Osteoblast (primary cell): ENCODE measurements at places on chromosomes 5 and 9. TPM values are rescaled to one million over a fixed set of nuclear protein-coding genes. Genes with fewer than 3 reads are reported as not detected.
A peak's percentile ranks its signal among the peaks of the same experiment; 100 is the strongest.

- DNase-seq = no peak
- H3K36me3 ChIP-seq = no peaks in the 10 kb centered on the region
Measured at GRCh38 chr9:68780380-68780712, 75.3 kb downstream of the PIP5K1B start.

GRCh38 chr5:67262206-67262605 is 65.6 kb upstream of the CD180 start:
- no peak overlapping the region for H3K27ac ChIP-seq
- H3K36me3 ChIP-seq = no peaks in the 10 kb centered on the region
- no peak for DNase-seq
- H3K4me1 ChIP-seq = peaks cover 2% of the 10 kb centered on the region
- no peaks in the 10 kb centered on the region for H3K27me3 ChIP-seq
- no peak overlapping the region for H3K4me3 ChIP-seq

Gene SVEP1
- total RNA-seq = 37.6 and 43.0 TPM in 2 replicates

Gene PHF2
- total RNA-seq = 14.8 and 15.0 TPM in 2 replicates

GRCh38 chr9:31697956-31698355 is 686.5 kb upstream of the ACO1 start:
- no peak overlapping the region for H3K4me3 ChIP-seq
- DNase-seq = no peak
- H3K36me3 ChIP-seq = no peaks in the 10 kb centered on the region
- H3K27me3 ChIP-seq = no peaks in the 10 kb centered on the region
- no peak overlapping the region for H3K27ac ChIP-seq

DNA sequence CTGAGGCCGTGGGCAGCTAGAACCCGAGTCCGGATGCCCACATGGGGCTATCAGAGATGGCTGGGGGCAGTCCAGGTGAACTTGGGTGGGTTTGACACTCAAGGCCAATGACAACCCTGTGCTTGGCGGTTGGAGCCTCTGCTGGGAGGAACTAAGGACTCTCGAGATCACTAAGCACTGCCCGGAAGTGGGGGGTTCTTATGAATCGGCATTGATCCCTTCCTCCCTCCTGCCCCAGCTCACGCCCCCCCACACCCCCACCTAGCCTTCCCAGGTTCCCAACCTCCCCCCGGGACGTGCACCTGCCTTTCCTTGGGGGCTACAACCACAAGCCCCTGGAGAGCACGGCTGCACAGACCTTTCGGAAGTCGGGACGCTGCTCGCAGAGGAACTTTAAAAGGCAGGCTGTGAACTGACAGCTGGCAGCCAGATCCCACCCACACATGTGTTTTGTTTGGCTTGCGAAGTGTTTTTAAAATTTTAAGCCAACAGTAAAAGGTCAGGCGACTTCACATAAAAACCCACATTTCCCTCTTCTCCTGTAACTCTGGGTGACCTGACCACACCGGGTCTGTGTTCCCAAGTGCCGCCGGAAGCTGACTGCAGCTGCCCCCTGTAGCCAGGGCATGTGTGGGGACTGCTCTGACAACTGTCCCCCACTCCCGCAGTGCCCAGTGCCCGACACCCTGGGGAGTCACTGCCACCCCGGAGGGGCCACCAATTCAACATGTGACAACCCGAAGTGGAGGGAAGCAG is 5.1 kb upstream of the RALGDS start:
- H3K27ac ChIP-seq = no peak overlapping the region
- peak; percentile 99 for DNase-seq
- peak overlapping the region; percentile 62 for H3K4me3 ChIP-seq

Gene TMEM141
- total RNA-seq = 31.8 and 39.8 TPM in 2 replicates

Gene EPB41L4B
- 2.1 and 2.2 TPM in 2 replicates for total RNA-seq

Gene CD14
- 1.8 and 4.0 TPM in 2 replicates for total RNA-seq

Gene ADGRD2
- not detected in 2 replicates for total RNA-seq

Gene PKD2L2
- total RNA-seq = under 0.01 TPM in 1 of 2 replicates, not detected in the other

DNA sequence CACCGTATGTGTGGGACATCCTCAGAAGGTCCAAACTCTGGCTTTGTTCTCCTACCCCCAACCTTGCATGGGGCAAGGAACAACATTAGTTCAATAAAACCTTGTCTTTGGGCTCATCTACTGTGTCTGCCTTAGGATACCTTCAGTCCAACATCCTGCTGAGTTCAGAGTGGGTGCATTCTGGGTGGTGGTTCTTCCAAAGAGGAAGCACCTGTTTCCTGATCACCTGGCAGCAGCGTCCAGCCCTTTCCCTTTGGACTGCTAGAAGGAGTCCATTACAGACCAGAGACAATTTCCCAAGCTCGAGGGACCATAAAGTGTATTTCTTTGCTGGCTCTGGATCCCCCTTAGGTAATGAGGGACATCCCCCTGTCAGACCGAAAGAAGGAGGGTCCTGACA is 154.1 kb downstream of the SEMA6A start:
- H3K36me3 ChIP-seq = no peaks in the 10 kb centered on the region
- no peaks in the 10 kb centered on the region for H3K27me3 ChIP-seq
- DNase-seq = no peak
- H3K4me3 ChIP-seq = no peak overlapping the region
- H3K27ac ChIP-seq = no peak overlapping the region

Gene WDR31
- total RNA-seq = 1.4 and 2.4 TPM in 2 replicates

DNA sequence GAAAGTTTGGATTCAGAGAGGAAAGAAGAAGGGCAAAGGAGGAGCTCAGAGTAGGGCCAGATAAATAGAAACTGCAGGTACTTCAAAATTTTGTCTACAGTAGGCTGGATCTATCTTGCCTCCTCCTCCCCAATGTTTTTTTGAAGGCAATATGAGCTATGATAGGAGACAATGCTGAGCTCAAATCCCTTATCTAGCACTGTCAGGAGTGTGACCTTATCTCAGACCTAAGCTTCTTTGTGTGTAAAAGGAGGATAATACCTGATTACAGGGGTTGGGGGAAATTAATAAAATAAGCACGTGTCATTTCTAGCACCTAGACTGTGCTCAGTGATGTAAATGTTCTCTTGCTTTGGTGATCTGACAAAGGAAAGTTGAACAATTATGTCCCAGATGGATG is 137.8 kb upstream of the CD180 start:
- no peak overlapping the region for H3K27ac ChIP-seq
- H3K4me1 ChIP-seq = no peaks in the 10 kb centered on the region
- no peaks in the 10 kb centered on the region for H3K36me3 ChIP-seq
- no peak for DNase-seq
- no peak overlapping the region for H3K4me3 ChIP-seq
- H3K27me3 ChIP-seq = no peaks in the 10 kb centered on the region

- H3K27ac ChIP-seq = no peak overlapping the region
- no peaks in the 10 kb centered on the region for H3K4me1 ChIP-seq
- no peak for DNase-seq
- no peaks in the 10 kb centered on the region for H3K27me3 ChIP-seq
Measured at GRCh38 chr9:20409321-20410092, 212.8 kb downstream of the MLLT3 start.

- H3K27me3 ChIP-seq = no peaks in the 10 kb centered on the region
- no peaks in the 10 kb centered on the region for H3K36me3 ChIP-seq
- H3K4me1 ChIP-seq = peaks cover 18% of the 10 kb centered on the region
- H3K27ac ChIP-seq = no peak overlapping the region
- no peak for DNase-seq
Measured at GRCh38 chr5:146564007-146564762, 48.2 kb upstream of the GPR151 start.

Gene OR13C9
- total RNA-seq = not detected in 2 replicates

GRCh38 chr5:57595523-57595991 is 112.9 kb upstream of the ACTBL2 start:
- no peaks in the 10 kb centered on the region for H3K36me3 ChIP-seq
- H3K27ac ChIP-seq = no peak overlapping the region
- H3K4me3 ChIP-seq = no peak overlapping the region

Gene FAM219A
- 8.5 and 9.4 TPM in 2 replicates for total RNA-seq

GRCh38 chr5:107705402-107706014 is 34.8 kb upstream of the EFNA5 start:
- H3K27ac ChIP-seq = no peak overlapping the region
- H3K27me3 ChIP-seq = no peaks in the 10 kb centered on the region
- H3K4me3 ChIP-seq = peak overlapping the region; percentile 66
- DNase-seq = peak; percentile 58
- H3K4me1 ChIP-seq = peaks cover 6% of the 10 kb centered on the region
- no peaks in the 10 kb centered on the region for H3K36me3 ChIP-seq

GRCh38 chr9:104772714-104773510 is 9.0 kb downstream of the NIPSNAP3B start:
- H3K27ac ChIP-seq = no peak overlapping the region
- no peaks in the 10 kb centered on the region for H3K36me3 ChIP-seq
- no peaks in the 10 kb centered on the region for H3K27me3 ChIP-seq

Gene NTNG2
- total RNA-seq = 9.4 and 13.0 TPM in 2 replicates

- peaks cover 6% of the 10 kb centered on the region for H3K4me1 ChIP-seq
- no peak overlapping the region for H3K4me3 ChIP-seq
- no peaks in the 10 kb centered on the region for H3K36me3 ChIP-seq
Measured at GRCh38 chr5:121251954-121252353, 599.7 kb upstream of the FTMT start.

Gene ASB6
- 21.0 and 23.9 TPM in 2 replicates for total RNA-seq

GRCh38 chr5:139181835-139182452 is 16.2 kb downstream of the SIL1 start:
- no peak overlapping the region for H3K4me3 ChIP-seq
- no peaks in the 10 kb centered on the region for H3K27me3 ChIP-seq
- peaks cover 2% of the 10 kb centered on the region for H3K36me3 ChIP-seq

Gene OCLN
- total RNA-seq = 4.0 and 6.2 TPM in 2 replicates

GRCh38 chr5:612498-613424 is 621 bp downstream of the CEP72 start:
- H3K36me3 ChIP-seq = no peaks in the 10 kb centered on the region
- H3K4me1 ChIP-seq = peaks cover 12% of the 10 kb centered on the region
- peaks cover 2% of the 10 kb centered on the region for H3K27me3 ChIP-seq
- DNase-seq = peak; percentile 82

Gene MYO10
- total RNA-seq = 40.9 and 43.6 TPM in 2 replicates

Gene SLC6A19
- total RNA-seq = not detected in 2 replicates

DNA sequence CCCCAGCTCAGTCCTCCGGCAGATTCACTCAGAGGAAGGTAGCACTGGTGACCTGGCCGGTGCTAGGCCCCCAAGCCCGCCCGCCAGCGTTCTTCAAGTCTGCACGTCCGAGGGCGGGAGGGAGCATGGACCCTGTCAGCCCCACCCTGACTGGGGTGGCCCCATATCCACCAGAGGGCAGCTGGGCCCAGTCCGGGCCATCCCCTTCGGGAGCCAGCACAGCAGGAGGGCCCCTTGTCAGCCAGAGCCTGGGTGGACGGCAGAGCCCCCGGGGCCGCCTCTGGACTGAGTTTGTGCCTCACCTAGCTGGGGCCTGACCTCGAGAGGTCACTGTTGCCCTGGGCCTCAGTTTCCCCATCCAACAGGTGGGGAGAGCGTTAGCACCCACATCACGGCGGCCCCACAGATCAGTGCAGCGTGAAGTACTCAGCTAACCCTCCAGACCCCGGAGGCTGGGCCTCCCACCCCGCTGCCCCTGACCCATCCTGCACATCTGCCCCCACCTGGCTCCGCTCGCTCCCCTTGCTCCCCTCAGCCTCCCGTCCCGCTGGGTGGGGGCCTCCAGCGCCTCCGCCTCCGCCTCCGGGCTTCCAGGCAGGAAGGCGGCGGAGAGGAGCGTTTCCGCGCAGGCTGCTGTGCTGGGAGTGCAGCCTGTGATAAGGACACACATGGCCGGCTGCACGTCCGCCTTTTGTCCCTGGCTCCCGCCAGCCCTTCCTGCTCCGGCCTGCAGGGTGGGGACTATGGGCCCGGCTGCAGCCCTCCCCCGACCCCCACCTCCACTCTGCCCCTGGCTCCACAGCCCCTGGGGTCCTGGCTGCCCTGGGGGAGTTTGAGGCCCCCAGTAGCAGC is 16.6 kb upstream of the EGFL7 start:
- no peak overlapping the region for H3K4me3 ChIP-seq
- H3K27me3 ChIP-seq = peaks cover 19% of the 10 kb centered on the region
- no peak for DNase-seq

Gene TERT
- total RNA-seq = not detected in 2 replicates

Gene TAS2R1
- not detected in 2 replicates for total RNA-seq

DNA sequence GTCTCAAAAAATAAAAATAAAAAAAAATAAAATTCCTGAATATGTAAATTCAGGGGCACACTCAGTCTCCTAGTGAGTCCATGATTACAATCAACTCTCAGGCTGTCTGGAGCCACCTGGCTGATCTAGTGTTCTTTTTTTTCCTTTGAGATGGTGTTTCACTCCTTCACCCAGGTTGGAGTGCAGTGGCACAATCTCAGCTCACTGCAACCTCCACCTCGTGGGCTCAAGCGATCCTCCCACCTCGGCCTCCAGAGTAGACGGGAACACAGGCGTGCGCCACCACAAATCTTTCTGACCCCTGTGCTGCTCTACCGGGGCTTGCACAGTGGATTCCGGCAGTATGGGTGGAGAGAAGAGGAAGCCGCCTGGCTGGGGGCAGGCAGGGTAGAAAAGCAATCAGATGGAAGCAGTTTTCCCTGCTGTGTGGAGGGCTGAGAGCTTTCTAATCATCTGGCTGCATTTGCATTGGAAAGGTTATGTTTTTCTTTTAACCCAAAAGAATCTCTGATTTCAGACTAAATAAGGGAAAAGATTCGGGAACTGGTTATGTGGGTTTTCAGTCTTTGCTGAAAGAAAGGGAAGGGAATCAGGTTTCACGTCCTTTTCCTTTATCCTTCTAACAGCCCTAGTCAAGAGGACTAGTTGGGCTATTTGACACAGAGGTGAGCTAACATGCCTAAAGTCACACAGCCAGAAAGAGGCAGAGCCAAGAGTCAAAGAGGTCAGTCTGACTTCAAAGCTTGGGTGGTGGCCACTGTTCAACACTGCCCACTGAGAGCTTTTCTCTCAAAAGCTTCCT is 26.3 kb upstream of the CORO2A start:
- DNase-seq = no peak
- peaks cover 26% of the 10 kb centered on the region for H3K4me1 ChIP-seq
- H3K36me3 ChIP-seq = peaks cover 75% of the 10 kb centered on the region
- H3K4me3 ChIP-seq = no peak overlapping the region

DNA sequence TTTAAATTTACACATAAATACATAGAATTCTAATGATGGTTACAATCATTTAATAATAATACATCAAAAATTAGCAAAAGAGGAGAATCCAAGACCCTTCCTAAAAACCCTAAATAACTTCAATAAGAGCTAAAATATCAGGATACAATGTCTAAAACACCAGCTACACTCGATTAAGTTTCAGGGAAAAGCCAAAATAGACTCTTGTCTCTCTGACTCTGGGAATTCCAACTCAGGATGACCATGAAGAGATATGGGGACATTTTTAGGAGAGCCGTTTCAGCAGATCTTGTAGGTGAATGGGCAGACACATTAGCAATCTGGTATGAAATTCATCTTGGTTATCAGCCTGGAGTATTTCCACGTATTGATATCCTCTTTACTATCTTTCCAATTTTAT is 193.3 kb upstream of the NR3C1 start:
- H3K36me3 ChIP-seq = no peaks in the 10 kb centered on the region
- H3K4me3 ChIP-seq = no peak overlapping the region
- no peak overlapping the region for H3K27ac ChIP-seq
- no peak for DNase-seq

DNA sequence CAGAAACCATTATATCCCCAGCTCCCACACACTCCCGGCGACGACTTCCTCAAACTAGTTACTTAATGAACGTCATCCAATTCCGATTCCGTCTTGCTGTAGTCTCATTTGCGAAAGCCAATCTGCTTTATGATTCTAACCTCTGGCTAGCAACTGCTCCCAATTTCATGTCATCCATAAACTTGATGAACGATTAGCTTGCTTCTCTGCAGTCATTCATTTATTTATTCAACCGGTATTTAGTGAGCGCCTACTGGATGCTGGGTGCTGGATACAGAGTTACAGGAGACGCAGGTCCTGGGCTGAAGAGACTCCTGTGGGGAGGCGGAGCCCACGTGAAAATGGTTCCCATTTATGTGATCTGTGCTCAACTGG is 46.2 kb downstream of the TSPAN17 start:
- peaks cover 78% of the 10 kb centered on the region for H3K27me3 ChIP-seq
- no peaks in the 10 kb centered on the region for H3K36me3 ChIP-seq
- no peaks in the 10 kb centered on the region for H3K4me1 ChIP-seq
- no peak overlapping the region for H3K4me3 ChIP-seq
